ENCODE measurements at places on chromosomes 7 and 10. TPM values are rescaled to one million over a fixed set of nuclear protein-coding genes. Genes with fewer than 3 reads are reported as not detected.

LIPN gene
- total RNA-seq: not detected

TMEM236 gene
- total RNA-seq: under 0.01 TPM

DNAJB6 gene
- 142 TPM for total RNA-seq

GSAP gene
- total RNA-seq: 2.9 TPM

ADAM8 gene
- total RNA-seq: 0.85 TPM

CYP26A1 gene
- total RNA-seq: 0.19 TPM

CPVL gene
- total RNA-seq: 0.58 TPM

PANK1 gene
- 6.7 TPM for total RNA-seq

ANKRD61 gene
- total RNA-seq: under 0.01 TPM

GFRA1 gene
- 0.56 TPM for total RNA-seq

TFR2 gene
- total RNA-seq: 0.77 TPM

SFXN3 gene
- 44.9 TPM for total RNA-seq

FOXP2 gene
- total RNA-seq: not detected

TCAF2 gene
- 6.5 TPM for total RNA-seq

SMKR1 gene
- not detected for total RNA-seq

EXOC4 gene
- 110 TPM for total RNA-seq

CPA2 gene
- not detected for total RNA-seq

PLEKHS1 gene
- not detected for total RNA-seq

SAMD9 gene
- total RNA-seq: 19.7 TPM

HYAL4 gene
- total RNA-seq: not detected
